HL-60 (cell line): ENCODE measurements at places on chromosomes 5 and 9.

GRCh38 chr9:124164811-124165210 is 92.9 kb upstream of the NEK6 start:
- no peak for DNase-seq

- no peak for DNase-seq
Observed at GRCh38 chr5:92470770-92471169, 1087.7 kb upstream of the ARRDC3 start.

DNA sequence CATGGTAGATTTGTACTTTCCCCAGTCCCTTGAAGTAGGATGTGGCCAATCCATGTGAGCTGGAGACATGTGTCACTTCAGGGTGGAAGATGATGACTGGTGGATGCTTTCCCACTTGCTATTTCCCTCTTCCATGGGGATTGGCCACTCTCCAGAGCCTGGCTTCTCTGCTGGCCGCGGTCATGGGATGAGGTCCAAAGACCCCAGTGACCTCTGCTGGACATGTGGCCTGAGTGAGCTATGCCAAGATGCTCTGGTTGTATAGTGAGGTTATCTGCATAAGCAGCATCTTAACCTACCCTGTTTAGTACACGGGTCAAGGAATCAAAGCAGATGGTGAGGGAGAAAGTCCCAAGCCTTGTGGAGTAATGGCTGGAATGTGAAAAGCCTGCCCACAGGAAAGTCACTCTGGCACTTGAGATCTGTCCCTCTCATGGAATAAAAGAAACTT is 47.1 kb downstream of the SH3PXD2B start:
- DNase-seq = no peak

- DNase-seq = no peak
Observed at GRCh38 chr5:156137071-156137869, 189.7 kb upstream of the SGCD start.

- DNase-seq = no peak
Observed at GRCh38 chr9:96006961-96007360, 131.5 kb downstream of the ERCC6L2 start.
